ENCODE measurements at places on chromosomes 11 and 22. TPM values are rescaled to one million over a fixed set of nuclear protein-coding genes. Genes with fewer than 3 reads are reported as not detected.

TPH1 gene
- total RNA-seq: not detected

BRMS1 gene
- 43.7 TPM for total RNA-seq

LAYN gene
- 4.1 TPM for total RNA-seq

PAMR1 gene
- total RNA-seq: 223 TPM

NAALADL1 gene
- total RNA-seq: 21.8 TPM

ACRV1 gene
- total RNA-seq: not detected

ALDH3B1 gene
- total RNA-seq: 18.2 TPM

OR51B4 gene
- total RNA-seq: not detected

OR4D5 gene
- not detected for total RNA-seq

PGR gene
- 2.6 TPM for total RNA-seq

HOATZ gene
- not detected for total RNA-seq

C11orf97 gene
- not detected for total RNA-seq

MN1 gene
- 15.6 TPM for total RNA-seq

RANBP1 gene
- total RNA-seq: 225 TPM

SLC29A2 gene
- not detected for total RNA-seq
